ENCODE measurements at places on chromosomes 11 and 22.

DNA sequence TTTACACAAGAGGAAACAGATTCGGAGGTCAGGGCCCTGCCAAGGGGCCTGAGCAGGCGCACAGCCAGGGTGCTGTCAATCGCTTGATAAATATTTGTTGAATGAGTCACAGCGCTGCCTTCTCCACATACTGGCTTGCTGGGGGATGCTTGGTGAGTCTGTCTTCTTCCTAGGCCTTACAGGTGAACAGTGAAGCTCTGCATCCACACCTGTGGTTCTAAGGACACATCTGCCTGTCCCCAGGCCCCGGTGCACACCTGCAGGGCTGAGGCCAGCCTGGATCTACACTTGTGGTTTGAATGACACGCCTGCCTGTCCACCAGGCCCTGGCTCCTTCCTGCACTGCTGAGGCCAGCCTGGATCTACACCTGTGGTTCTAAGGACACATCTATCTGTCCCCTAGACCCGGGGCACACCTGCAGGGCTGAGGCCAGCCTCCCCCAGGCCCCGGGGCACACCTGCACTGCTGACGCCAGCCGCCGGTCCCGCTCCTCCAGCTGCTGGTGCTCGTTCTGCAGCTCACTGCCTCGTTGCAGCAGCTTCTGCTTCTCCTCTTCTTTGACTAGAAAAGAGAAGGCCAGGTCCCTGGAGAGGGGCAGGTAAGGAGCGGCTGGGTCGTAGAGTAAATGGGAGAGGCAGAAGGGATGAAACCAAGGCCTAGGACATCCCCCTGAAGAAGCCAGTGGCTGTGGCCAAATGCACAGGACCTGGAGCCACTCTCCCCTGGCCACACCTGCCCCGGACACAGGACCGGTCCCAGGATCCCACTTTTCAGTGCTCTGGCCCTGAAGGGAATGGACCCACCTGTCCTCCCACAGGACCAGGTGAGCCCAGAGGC, 124.6 kb downstream of the PHF21B start:
- no peak for DNase-seq

- no peak for DNase-seq
Measured at GRCh38 chr11:78725200-78725599, 150.5 kb upstream of the NARS2 start.

DNA sequence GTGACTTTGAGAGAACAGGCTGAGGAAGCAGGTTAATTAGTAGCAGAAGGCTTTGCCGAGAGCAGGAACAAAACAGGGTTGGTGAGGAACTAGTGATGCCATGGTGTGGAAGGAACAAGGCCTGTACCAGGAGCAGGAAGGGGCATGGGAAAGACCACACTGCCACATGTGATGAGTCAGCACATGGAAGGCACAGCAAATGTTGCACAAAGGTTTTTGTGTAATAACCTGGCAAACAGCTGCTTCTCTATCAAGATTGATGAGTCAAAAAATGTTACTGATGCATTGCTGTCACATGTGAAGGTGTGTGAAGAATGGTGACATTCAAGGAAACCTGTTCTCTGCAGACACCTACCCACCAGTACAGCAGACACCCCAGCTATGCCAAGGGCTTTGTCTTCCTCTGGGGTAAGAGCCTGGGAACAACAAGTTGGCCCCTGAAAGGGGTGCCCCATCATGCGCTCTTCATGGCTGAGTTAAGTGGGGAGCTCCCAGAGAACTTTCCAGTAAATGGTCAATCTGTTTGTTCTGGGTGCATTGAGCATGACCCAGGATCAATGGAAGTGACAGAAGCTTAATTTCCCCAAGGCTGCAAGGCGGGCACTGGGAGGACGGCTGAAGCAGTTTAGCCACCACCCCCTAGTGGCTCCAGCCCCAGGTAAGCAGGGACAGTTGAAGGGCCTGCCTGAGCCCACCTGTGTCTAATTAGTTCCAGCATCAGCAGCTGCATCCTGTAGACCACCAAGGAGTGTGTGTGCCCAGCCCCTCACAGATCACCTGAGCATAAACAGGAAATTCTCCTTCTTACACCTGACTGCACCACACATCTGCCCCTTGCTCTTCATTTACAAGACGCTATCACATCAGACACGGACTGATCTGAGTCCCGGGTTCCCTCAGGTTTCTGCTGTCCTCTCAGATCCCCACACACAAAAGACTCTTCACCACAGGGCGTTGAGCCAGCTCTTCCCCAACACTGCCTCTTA, 47.6 kb downstream of the GGTLC2 start:
- no peak for DNase-seq

DNA sequence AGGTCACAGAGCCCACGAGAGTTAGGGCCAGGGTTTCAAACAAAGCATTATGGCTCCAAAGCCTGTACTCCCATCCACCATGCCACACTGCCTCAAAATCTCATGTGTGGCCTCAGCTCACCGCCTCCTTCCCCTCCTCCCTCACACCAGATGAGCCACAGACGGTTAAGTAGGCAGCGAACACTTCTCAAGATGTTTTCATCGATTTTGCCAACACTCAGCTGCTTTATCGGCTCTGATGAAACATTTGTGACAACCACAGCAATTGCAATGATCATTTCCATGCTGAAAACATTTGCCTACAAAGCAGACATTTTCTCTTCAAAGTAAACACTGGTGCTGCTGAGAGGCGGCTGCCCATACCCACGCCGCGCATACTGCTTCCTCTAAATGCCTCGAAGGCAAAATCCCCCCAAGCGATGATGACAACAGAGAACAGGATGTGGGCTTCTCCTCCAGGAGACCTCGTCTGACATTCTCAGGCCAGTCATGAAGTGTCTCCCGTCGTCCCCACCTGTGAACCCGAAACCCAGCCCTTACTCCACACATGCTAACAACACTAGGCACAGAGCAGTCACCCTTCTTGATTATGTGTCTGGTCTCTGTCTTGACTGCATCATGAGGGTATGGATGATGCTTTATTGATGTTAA, 599.2 kb downstream of the SOX6 start:
- DNase-seq: no peak

DNA sequence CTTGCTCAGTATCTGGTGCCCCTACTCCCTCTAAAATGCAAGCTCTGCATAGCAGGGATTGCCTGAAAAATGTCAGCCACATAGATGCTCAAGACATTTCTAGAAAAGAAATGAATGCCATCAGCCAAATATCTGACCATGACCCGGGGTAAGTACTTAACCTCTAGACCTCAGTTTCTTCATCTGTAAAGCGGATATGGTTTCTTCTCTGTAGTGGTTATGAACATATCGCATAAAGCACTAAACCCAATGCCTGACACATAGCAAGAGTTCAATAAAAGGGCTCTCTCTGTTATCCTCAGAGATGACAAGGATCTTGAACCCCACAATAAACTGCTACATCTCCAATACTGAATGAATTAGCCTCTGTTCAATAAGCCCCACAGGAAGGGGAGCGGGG, 122.6 kb downstream of the ABTB2 start:
- DNase-seq: no peak

GRCh38 chr11:105315287-105315686, 175.7 kb upstream of the CARD18 start:
- DNase-seq: no peak

GRCh38 chr11:134229126-134229790, 4.8 kb downstream of the VPS26B start:
- DNase-seq: no peak

GRCh38 chr11:61551634-61552033, 29.2 kb downstream of the SYT7 start:
- DNase-seq: no peak

- DNase-seq: no peak
Measured at GRCh38 chr11:28736256-28736655, 628.1 kb downstream of the METTL15 start.

DNA sequence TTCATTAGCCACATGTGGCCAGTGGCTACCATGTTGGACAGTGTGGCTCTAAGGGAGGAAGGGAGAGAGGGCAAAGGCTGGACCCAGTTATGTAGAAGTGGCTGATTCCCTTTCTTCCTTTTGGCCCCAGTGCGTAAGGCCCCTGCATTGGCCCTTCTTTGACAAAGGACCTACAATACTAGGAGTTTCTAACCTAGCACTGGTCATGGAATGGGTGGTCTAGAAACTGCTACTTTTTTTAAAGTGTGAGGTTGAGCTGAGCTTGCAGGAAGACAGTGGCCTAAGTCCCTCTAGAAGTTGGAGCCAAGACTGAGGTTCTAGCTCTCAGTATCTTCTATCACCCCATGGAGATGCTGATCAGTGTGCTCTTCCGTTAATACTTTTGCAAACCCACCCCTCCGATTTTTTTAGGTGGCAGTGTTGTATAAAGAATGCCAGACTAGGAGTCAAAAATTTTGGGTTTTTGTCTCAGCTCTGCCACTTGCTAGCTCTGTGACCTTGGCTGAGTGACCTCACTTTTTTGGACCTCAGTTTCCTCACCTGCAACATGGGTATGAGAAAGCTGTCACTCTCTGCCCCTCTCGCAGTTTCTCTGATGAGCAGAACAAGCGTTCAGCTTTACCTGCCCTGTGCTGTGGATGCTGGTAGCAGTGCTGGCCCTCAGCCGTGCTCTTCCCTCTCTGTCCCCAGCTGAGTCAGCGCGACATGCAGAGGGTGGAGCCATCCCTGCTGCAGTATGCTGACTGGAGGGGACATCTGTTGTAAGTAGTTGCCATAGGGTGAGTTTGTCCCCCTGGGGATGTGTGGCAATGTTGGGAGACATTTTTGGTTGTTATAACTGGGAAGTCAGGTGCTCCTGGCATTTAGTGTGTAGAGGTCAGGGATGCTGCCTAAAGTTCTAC, 6.9 kb downstream of the ACCS start:
- no peak for DNase-seq

- DNase-seq: no peak
Measured at GRCh38 chr22:44702479-44703198, 635 bp downstream of the PRR5 start.

GRCh38 chr22:32777987-32778386, 23.5 kb upstream of the TIMP3 start:
- DNase-seq: no peak

- DNase-seq: no peak
Measured at GRCh38 chr11:120807414-120808150, 216.3 kb upstream of the TBCEL start.

GRCh38 chr22:47432683-47433082, 670.2 kb downstream of the TBC1D22A start:
- DNase-seq: no peak

- DNase-seq: no peak
Measured at GRCh38 chr22:43377896-43378704, 33.7 kb upstream of the MPPED1 start.

GRCh38 chr22:45452565-45453379, 39.3 kb downstream of the RIBC2 start:
- DNase-seq: no peak

- DNase-seq: no peak
Measured at GRCh38 chr11:1171985-1172728, 14.4 kb downstream of the MUC5AC start.

DNA sequence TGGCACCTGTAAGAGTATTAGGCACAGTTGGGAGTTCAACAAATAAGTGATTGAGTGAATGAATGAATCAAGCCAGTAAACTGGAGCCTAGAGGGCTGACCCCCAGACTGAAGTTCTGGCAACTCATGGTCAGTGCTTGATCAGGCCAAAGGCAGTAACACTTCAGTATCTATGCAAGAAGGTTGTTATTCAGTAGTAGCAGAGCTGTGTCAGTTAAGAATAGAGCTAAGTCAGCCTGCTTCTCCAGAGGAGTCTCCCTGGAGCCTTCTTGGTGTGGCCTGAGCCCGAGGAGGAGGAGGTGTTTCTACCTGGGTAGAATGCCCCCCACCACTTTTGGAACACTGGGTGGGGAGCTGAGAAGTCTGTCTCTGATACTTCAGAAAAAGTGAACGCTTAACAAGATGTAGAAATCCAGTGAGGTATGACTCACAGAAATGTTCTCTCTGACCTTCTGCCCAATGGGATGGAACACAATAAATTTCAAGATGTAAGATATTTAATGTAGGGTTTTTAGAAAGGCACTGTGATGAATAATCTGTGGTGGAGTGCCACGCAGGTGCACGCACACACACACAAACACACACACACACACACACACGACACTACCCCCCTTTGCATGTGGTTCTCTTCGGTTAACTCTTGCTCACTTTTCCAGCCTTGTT, 219.9 kb downstream of the HIPK3 start:
- DNase-seq: no peak

- DNase-seq: no peak
Measured at GRCh38 chr11:44464741-44465140, 100.7 kb upstream of the CD82 start.

DNA sequence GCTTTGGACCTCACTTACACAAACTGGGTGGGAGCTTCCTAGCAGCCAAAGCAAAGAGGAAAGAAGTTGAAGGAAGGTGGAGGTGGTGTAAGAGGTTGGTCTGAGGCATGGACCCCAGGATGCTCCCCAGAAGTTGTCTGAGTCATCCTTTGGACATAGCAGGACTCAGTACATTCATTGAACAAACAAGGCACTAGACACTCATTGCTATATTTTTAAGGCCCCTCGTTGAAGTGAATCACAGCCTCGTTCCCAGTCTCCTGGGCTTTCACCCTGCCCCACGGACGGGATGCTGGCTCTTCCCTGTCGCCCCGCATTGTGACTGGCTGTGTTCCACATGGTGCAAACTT, 95.9 kb upstream of the FGF3 start:
- no peak for DNase-seq

GRCh38 chr11:125075900-125076317, 12.8 kb downstream of the SLC37A2 start:
- no peak for DNase-seq

DNA sequence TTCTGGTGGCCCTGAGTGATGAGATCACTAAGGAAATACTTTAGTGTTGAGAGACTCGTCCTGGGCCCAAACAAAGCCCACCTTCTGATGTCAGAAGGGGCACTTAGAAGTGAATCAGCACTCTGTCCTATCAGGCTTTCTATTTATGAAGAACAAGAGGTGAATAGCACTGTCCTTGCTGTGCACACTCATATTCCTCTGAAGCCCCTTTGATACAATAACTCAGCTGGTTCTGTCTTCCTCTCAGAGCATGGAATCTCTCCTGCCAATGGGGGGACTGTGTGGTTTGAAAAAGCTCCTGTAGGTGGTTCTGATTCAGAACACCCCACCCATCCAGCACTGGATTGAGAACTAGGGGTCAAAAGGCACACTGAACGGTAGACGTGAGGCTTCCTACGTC, 348.1 kb downstream of the ETS1 start:
- no peak for DNase-seq

DNA sequence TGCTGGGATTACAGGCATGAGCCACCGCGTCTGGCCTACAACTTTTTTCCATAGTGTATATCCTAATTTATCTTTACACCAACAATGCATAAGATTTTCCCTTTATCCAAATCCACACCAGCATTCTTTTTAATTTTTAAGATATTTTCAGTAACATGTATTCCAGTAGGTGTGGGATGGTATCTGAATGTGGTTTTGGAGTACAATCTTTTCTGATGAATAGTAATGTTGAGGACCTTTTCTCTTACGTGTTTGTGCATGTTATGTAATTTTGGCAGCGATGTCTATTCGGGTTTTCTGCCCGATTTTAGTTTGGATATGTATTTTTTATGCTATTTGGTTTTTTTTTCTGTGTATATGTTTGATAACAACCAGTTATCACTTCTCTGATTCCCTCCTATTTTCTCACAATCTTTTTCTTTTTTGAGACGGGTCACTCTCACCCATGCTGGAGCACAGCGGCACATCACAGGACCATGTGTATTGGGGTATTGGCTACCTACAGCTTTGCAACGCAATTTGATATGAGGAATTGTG, 114.6 kb upstream of the GRK3 start:
- DNase-seq: no peak
